ENCODE measurements at places on chromosomes 1 and 21.

GRCh38 chr21:36759348-36760083 lies 60.6 kb downstream of the SIM2 start:
- DNase-seq = no peak

- no peak for DNase-seq
These were observed 1.8 kb upstream of the LIN9 start for GRCh38 chr1:226310637-226311195.

- no peak for DNase-seq
These were observed 302.4 kb upstream of the TMPRSS15 start for GRCh38 chr21:18705971-18706370.

DNA sequence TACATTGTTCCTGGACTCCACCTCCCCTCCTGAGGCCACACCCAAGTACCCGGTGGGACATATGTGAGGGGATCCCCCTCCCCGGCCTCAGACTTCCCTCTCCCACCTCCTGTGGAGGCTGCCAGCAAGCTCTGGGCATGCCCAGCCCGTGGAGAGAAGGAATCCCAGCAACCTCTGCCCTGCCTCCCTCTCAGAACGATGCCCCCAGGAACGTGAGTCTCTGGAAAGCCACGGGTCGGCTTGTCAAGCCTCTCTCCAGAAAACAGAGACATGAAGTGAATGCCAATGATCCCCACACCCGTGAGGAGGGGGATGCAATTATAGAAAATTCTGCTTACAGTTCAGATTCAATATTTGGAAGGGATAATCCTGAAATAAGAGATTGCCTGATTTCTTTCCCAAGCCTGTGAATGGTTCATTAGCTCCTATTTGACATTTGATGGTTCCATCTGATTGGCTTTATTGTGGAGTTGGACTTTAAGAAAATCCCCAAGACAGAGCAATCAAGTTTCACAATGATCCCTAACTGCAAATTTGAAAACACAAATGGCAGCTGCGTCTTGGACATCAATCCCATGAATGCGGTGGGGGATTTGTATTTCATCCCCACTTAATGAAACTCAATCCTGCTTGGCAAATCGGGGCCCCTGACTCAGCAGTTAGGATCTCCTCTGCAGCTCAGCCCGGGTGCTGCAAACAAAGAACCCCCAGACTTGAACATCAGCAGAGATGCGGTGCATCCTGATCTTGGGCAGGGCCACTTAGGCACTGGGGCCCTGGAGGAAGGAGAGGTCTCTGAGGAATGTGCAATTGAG lies 9.1 kb upstream of the GUCA2B start:
- DNase-seq = no peak

Measured in NCI-H510A (cell line).